Smooth muscle cell of the brain vasculature (primary cell): ENCODE measurements at places on chromosomes 4 and X.
A peak's percentile ranks its signal among the peaks of the same experiment; 100 is the strongest.

DNA sequence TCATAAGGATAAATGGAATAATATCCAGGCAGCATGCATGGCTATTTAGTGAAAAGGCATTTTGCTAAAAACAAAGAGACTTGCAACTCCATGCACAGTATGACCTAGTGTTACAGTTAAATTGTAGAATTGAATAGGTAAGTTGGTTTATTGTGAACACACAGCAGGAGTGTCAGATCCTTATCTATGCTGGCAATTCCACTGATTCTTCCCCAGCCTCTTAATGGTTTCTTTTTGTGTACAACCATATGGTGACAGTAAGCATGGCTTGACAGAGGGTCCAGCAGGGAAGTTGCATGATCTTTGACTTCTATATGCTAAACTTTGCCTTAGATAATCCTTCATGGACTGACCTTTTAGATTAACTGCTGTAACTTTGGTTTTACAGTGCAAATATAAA, 936.6 kb upstream of the EPHA5 start:
- no peak for DNase-seq

DNA sequence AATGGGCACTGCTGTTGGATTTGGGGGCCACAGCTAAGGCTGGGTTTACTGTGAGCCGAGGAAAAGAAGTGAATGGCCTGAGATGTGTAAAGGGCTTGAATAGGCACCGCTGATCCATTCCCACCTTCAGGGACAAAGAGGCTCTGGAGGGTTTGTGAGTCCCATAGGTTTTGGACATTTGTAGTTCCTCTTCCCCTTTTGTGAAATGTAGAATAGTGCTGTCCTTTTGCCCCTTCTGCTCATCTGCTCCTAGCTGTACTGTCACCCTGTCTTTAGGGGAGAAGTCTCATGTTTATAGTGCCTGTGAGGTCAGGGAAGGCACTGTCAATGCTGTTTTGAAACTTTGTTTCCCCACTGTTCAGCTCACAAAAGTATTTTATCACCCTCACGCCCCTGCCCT, 26.4 kb upstream of the CLCN4 start:
- DNase-seq, result no peak

- DNase-seq, result no peak
Observed at GRCh38 chr4:87326460-87326859, 3.8 kb upstream of the HSD17B13 start.

DNA sequence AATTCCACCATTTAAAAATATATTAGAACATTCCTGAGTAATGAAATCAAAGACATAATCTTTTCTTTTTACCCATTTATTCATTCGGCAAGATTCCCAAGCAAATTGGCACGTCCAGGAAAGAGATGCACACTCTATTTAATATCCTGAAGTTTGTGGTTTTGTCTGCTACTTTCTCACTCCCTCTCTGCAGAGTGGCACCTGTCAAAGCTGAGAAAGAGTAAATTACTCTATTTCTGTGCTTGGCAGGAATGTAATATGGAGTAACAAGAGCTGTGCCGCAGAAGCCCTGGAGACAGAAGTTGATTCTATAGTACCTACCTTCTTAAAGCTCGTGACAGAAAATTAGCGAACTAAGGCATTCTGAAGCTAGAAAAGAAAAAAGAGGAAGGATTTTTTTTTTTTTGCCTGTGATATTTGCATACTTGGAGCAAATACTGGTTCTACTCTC, 5.5 kb downstream of the GSTCD start:
- no peak for DNase-seq

- no peak for DNase-seq
Observed at GRCh38 chrX:37487271-37487670, 84.2 kb upstream of the LANCL3 start.

DNA sequence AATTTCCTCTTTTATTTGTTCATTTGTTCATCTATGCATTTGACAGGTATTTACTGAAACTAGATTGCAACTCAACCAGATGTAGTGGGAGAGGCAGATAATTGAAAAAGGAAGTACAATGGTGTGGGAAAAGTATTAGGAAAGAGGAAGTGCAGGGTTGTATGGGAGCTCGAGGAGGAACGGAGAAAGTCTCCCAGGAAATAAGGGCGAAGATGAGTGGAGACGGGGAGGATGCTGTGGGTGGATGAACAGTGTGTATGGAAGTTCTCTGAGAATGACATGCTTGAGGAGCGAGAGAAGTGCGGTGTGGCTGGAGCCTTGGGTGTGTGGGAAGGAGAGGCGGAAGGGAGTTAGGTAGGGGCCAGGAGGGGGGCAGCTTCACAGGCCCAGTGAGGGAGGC, 87.5 kb upstream of the DHX15 start:
- no peak for DNase-seq

DNA sequence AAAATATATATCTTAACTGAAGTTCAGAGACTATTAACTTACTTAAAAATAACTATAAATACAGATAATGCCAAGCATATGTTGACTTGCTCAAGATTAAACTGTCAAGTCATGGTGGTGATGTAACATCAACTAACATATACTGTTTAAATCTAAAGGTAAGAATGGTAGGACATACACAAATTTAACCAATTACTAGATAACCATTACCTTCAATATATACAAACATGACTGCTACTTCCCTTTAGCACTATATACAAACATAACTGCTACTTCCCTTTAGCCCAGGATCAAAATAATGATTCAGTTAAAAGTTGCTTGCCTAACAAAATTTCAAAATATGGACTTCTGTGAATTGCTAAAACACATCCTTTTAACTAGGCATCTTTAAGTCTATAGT, 14.9 kb downstream of the HNRNPD start:
- DNase-seq, result no peak

DNA sequence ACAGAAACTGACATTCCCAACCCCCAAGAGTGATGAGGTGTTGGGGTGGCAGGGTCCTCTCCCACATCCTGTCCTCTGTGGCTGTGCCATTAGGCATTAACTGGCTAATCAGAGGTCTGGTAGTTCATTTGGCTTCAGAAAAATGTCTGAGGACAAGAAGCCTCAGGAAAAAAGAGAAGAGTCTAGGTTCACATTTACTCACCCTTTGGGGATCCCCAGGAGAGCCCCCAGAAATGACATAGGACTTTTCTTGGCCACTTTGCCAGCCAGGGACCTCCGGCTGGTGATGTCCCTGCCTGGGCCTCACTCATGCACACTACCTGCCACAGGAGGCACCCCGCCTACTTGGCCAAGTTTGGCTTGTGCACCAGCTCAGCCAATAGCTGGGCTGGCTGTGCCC, 173.0 kb downstream of the RBM46 start:
- DNase-seq, result no peak

- DNase-seq, result no peak
Observed at GRCh38 chr4:110367156-110367555, 108.8 kb upstream of the ENPEP start.

GRCh38 chr4:44842531-44842930, 116.2 kb upstream of the GNPDA2 start:
- DNase-seq, result no peak

GRCh38 chrX:136275553-136275952, 24.4 kb upstream of the MAP7D3 start:
- DNase-seq, result no peak

- no peak for DNase-seq
Observed at GRCh38 chrX:149818652-149819051, 36.9 kb downstream of the MAGEA9 start.

GRCh38 chr4:168527560-168527959, 30.7 kb downstream of the PALLD start:
- no peak for DNase-seq

DNA sequence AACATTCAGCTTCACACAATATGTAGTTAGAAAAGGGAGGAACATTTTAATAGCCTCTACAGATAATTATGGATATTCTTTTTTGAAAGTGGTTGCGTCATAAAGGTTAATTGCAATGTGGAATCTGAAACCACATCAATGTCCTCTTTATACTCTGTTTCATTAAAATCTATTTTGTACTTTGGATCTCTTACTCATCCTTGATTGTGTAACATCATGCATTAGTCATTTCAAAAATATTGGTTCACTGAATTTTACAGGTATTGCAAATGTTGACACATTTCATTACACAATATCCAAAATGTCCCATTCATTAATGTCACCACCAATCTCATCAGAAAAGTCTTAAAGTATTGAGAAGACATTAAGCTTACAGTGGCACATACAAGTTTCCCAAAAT, 62.7 kb upstream of the USP9X start:
- DNase-seq, result no peak

DNA sequence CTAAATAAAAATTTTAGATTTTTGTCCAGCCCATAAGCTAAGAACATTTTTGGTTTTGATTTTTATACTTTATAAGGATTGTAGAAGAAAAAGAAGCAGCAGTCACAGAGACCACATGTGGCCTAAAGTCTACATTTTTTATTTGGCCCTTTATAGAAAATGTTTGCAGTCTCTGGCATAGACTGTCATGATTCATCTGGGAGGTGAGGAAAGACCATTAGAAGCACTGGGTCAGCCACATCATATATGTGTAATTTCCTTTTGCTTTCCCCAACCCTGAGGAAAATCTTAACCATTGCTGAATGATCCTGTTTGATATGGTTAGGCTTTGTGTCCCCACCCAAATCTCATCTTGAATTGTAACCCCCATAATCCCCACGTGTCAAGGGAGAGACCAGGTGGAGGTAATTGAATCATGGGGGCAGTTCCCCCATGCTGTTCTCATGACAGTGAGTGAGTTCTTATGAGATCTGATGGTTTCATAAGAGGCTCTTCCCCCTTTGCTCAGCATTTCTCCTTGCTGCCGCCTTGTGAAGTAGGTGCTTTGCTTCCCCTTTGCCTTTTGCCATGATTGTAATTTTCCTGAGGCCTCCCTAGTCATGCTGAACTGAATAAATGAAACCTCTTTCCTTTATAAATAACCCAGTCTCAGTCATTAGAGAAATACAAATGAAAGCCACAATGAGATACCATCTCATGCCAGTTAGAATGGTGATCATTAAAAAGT, 12.1 kb upstream of the COPS4 start:
- no peak for DNase-seq

GRCh38 chr4:87856816-87857215, 24.0 kb downstream of the MEPE start:
- no peak for DNase-seq

- DNase-seq, result no peak
Observed at GRCh38 chrX:53321230-53321942, 40.0 kb upstream of the IQSEC2 start.

GRCh38 chrX:37813570-37813969, 33.7 kb downstream of the CYBB start:
- no peak for DNase-seq

DNA sequence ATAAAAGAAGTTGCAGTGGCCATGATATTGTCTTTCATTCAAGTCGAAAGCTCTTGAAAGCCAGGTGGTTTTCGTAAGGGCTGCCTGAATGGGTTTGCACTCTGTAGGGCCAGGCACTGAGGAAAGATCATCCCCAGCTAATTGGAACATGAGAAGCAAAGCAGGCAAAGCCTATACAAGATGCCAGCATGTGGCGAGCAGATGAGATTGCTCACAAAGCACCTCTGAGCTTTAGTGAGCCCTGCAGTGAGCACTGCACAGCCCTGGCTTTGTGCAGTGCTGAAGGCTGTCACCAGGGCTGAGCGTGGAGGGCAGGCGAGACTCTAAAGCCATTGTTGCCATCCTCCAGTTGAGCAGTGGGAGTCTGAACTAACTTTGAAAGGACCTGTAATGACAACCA, 53.8 kb downstream of the HADH start:
- no peak for DNase-seq

DNA sequence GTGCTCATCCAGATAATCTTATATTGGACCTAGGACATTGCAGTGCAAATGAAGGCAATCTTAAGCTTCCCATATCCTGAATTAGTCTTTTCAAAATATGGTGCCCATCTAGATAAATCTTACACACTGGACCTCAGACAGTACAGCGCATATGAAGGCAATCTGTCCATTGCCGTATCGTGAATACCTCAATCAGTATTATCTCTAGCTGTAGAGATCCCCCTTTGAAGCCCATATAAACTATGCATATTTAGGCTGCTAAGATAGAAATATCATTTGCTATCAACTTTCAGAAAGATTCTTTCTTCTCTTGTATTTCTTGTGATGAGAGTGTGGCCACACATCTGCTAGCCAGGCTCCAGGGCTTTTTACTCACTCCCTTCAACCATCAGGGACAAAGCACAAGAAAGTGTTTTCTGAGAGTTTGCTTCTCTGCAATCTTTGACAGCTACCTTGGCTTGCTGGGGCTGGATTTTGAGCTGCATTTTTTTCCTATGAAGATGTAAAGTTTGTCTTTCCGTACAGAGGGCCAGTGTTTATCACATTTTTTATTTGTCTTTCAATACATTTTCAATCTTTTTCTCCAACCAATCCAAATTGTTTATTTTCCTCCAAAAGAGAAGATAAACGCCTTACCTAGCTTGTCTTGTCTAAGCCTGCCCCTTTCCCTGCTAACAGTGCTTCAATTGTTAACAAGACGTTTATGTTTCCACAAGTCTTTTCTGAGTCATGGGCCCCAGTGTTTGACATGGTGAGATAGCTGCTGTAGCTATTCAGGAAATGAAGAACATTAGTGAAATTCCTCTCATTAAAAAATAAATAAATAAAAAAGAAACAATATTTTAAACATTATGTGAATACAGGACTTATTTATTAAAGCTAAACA, 57.6 kb upstream of the FAT1 start:
- no peak for DNase-seq

DNA sequence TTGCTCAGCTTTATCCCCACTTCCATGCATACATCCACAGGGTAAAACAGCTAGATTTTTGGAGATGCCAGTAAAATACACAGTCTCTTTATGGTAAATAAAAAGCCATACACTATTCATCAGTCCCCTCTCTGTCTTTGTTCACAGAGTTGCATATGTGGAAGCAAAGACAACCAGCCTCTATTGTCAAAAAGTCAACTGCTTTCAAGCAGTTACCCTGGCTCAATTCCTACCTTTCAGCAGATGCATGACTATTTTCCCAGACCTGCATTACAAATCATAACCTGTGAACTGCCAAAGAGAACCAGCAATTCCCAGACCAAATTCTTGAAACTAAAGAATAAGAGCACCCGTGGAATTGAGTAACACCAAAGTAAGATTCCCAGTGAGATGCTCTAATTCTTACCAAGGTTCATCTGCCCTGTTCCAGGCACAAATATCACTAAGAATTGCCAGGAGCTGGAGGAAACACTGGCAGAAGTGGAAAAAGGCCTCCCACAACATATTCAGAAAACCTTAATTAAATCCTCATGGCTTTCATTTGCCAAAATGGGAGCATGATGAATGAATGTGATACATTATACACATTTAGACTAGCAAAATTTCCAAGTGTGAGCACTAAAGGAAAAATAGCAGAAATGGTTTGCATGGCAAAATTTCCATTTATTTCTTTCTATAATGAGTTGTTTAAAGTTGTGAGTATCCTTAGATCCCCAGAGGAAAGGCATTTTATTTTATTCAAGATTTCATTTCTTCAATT, 391.2 kb upstream of the ADGRL3 start:
- DNase-seq, result no peak

GRCh38 chrX:139008185-139008584, 296.7 kb upstream of the FGF13 start:
- no peak for DNase-seq

GRCh38 chr4:110294165-110294564, 95.8 kb upstream of the ELOVL6 start:
- DNase-seq, result no peak

DNA sequence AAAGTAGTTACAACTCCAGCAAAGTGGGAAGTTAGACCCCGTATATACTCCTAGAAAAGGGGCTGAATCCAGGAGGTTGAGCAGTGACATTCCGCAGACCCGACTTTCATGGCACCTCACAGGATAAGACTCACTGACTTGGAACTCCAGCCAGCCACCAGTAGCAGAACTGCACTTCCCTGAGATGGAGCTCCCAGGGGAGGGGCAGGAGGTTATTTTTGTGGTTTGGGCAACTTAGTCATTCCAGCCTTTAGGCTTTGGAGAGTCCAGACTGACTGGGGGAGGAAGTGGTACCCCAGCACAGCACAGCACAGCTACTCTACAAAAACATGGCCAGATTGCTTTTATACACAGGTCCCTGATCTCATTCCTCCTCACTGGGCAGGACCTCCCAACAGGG, 319.1 kb downstream of the PCDH19 start:
- peak; percentile 6 for DNase-seq
